Activated CD4-positive, alpha-beta T cell treated with anti-CD3 and anti-CD28 coated beads for 48 hours (primary cell): ENCODE measurements at places on chromosomes 5 and 9.

DNA sequence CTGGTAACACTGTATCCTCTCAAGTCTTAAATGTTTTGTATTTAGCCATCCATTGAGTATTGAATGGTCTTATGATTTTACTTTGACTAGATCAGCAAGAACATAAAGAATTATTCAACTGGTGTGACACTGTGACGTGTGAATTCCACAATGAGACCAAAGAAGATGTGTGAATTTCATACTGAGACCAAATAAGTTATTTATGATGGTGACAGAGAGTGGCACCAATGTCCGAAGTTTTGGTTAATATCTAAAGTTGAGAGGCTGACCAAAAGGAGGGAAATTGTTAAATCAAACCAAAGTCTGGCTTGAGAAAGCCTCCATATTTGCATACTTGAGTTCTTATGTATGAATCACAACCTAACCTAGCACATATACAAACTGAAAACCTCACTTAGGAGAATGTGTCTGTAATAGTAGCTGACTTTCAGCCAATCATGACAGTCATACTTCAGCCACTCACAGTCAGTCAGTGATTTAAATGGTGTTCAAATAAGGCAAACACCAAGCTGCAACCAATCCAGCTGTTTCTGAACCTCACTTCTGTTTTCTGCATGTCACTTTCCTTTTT lies 31.5 kb upstream of the FAM170A start:
- DNase-seq, result no peak

DNA sequence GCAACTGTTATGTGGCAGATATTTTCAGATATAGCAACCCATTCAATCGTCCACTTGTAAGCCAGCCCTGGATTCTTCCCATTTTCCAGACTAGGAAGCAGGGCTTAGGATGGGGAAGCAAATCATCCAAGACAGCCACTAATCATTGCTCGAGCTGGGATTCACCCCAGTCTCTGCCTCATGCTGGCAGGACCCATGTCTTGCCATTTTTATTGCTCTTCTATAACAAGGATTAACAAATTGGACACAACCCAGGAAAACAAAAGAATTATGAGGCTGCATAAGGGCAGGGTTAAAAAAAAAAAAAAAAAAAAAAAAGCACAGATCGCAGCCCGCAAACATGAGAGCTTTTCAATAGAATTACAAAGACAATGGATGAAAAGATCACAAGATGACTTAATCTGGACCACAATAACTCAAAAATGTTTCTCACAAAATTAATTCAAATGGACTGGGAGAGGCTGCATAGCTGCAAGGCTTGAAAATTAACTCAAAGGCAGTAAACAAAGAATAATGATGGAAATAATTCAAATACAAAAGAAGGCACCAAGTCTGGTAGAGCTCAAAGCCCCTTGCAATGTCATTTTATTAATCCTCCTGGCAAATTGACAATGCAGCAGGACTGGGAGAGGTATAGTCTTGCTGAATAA lies 40.7 kb downstream of the ASTN2 start:
- DNase-seq, result no peak

- no peak for DNase-seq
Observed at GRCh38 chr9:10339152-10339551, 273.6 kb downstream of the PTPRD start.

DNA sequence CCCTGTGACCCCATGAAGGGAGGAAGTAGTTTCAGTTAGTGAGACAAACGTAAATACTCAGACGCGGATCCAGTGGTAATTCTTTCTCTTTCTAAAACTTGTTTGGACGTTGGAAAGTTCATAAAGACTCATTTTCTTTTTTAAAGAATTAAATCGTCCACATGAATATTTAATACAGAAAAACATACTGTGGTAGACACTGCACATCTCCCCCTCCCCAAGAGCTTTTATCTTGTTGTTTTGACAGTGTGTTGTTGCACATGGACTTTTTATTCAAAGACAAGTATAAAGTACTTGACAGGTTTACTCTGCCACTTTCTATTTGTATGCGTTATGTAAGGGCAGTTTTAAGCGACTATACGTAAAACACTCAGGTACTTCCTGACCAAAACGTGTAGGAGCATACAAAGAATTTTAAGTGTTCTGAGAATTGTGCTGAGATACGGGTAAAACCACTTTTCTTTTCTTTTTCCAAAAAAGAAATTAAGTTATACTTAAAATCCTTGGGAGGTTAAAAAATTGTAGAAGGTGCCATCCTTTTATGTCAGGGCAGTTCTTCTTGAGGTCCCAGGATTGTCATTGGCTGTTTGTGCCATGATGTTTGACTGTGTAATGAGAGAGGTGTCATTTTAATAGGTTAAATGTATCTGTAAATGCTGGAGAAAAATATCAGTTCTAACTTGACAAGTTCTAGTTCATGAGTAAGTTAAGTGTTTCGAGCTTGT lies 1.3 kb downstream of the NIPBL start:
- DNase-seq, result no peak

DNA sequence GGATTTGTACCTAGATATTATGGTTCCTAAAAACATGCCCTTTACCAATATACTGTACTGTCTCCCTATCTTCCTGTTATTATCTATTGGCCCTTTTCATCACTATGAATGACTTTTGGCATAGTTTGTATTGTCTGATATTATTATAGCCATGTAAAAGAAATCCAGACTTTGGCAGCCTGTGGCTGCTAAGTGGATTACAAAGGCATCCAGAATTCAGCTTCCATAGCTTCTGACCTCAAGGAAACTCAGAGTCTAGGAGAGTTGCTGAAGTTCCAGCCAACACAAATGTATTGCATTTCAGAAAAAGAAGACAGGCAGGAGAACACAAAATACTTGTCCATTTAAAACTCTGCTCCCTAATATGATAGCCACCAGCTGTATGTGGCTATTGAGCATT lies 319.2 kb upstream of the MPDZ start:
- DNase-seq, result no peak
